Heart right ventricle (tissue), 16 donors: ENCODE measurements at places on chromosomes 1 and 21. TPM values are rescaled to one million over a fixed set of nuclear protein-coding genes. Genes with fewer than 3 reads are reported as not detected.

Gene TMEM269
- total RNA-seq, result 0.07 TPM

Gene PRXL2B
- total RNA-seq, result 5.4 TPM

Gene TMEM52
- total RNA-seq, result 2.1 TPM

Gene PBX1
- 62.6 TPM for total RNA-seq

Gene BARHL2
- total RNA-seq, result not detected

Gene EGLN1
- 75.9 TPM for total RNA-seq

Gene SLC9C2
- not detected for total RNA-seq

Gene CDK18
- total RNA-seq, result 130 TPM

Gene SLC16A1
- total RNA-seq, result 129 TPM

Gene PAX7
- total RNA-seq, result not detected

DNA sequence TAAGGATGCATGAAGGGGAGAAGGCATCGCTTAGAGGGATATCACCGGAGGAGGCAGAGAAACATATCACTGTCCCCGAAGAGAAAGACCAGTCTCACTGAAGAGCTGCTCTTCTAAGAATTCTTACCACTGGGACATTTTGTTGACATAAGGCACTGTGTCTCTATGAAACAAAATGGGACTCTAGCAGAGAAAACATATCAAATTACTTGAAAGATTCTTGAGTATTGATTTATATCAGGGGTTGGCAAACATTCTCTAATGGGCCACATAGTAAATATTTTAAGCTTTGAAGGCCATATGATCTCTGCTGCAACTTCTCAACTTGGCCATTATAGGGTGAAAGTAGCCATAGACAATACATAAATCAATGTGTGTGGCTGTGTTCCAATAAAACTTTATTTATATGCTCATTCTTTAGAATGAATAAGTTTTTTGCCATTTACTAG lies 41.0 kb upstream of the GREM2 start:
- DNase-seq, result no peak

GRCh38 chr1:202126426-202126825 lies 3.7 kb downstream of the GPR37L1 start:
- DNase-seq, result no peak

GRCh38 chr1:44112486-44112885 lies 6.1 kb upstream of the KLF17 start:
- DNase-seq, result no peak

DNA sequence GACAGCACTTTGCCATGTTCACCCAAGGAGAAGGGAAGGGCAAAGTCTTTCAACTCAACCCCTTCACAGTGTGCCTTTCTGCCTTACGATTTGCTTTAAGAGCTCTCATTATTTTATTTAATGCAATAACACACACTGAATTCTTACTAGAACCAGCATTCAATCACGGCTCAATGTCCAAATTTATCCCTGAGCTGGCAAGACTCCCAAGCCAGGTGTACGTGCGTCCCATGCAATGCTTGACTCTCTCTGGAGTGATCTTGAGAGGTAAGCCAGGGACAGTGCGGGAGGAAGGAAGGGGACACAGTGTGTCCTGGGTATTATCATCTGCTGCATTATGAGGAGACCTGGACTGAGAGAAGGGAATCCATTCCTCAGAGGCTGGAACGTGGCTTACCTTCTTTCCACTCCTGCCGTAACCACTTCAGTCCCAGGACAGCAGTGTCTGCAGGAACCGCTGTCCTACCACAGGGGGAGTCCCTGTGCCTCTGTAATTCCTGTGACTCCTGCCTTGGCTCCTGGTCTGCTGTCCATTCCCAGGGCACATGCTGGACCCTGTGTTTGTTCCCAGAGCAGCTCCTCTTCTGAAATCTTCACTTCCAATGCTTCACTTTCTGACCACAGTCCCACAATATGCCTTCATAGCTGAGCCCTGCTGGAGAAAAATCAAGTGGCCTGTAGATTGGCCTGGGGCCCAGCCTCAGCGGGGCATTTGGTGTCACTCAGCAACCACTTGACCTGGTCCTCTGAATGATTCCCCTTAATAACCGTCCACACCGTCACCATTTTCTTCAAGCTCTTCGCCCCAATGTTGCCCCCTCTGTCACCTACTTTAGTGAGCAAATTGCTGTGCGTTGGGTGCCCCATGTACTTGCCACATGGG lies 28.6 kb upstream of the STUM start:
- peak; percentile 28 for DNase-seq

DNA sequence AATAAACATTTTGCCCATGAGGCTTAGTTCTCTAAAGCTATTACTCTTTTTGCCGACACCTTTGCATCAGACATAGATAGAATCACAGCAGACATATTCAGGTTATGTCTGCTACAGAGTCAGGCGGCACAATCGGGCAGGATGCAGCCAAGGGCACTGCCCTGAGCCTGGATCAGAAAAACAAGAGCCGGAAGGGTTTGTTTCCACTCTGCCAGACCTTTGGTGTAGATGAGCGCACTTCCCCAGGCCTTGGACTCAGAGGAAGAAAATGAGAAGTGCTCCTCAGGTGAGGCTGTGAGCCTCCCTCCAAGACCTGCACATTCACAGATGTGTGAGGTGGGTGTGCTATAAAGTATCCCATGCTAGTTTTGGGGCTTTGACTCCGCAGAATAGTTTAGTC lies 43.7 kb downstream of the GNG12 start:
- DNase-seq, result no peak

GRCh38 chr1:227941509-227942020 lies 6.2 kb downstream of the WNT9A start:
- DNase-seq, result no peak

DNA sequence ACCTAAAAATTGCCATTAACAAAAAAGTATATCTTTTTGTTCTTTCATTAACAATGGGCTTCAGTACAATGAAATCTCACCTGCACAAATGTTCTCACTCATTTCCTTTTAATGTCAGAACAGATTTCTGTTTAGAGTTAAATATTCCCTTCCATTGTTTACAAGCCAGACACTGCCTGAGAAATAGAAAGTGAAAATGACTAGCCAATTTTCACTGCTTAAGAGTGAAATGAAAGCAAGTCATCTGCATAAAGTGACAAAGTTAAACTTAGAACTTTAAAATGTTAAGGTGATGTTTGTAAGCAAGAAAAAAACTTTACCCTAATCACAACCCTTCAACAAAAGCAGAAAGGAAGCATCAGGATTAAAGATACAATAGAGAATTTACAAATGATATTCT lies 27.5 kb downstream of the COA6 start:
- no peak for DNase-seq

GRCh38 chr1:11314959-11315358 lies 42.0 kb downstream of the UBIAD1 start:
- DNase-seq, result no peak

DNA sequence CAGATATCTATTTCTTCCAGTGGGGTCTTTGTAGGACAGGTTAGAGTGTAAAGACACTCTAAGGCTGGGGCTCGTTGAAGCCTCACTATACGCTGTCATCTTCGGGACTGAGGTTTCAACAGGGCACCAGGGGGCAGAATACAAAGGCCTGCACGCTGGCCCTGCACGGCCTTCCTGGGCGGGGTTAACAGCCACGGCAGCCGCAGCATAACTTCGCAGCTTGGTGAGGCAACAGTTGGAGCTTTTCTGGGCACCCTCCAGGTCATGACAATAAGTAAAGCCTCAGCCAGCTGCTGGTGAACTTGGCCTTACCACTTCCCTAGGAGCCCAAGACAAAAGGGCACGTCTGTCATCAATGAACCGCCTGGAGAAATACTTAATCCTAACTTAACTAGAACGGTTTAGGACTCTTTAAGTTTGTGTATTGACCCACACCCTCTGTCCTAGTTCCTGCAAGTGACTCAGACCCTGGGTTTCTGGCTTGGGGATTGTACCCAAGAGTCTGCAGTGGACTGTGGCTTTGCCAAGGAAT lies 2.3 kb upstream of the RUNX1 start:
- peak; percentile 77 for DNase-seq

- DNase-seq, result no peak
Observed at GRCh38 chr1:211822677-211823407, 7.7 kb downstream of the LPGAT1 start.

- DNase-seq, result no peak
Observed at GRCh38 chr1:38071312-38072256, 25.0 kb upstream of the POU3F1 start.

DNA sequence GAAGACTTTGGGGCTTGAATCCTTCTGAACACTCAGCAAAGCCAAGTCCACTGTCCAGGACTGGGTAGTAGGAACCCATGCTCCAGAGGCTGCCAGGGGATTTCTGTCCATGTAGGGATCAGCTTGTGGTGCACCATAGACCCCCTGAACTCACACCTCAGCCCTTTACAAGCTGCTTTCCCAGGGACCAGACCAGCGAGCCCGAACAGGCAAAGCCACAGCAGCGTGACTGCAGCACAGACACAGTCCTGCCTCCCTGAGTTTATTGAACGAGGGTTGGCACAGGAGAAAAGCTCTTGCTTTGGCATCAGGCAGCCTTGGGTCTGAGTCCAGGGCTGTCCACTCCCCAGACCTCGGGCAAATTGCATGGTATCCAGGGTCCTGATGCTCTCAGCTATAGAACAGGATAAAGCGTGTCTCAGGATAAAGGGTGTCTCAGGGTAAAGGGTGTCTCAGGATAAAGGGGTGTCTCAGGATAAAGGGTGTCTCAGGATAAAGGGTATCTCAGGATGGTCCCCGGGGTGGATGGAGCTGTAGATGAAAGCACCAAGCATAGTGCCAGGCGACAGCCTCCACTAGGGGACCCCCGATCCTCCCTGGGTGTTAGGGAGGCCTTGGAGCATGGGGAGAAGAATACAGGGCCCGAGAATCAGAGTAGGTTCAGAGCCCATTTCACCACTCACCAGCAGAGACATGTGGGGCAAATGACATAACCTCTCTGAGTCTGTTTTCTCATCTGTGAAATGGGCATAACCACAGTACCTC lies 648.8 kb downstream of the NPHP4 start:
- no peak for DNase-seq

- no peak for DNase-seq
Observed at GRCh38 chr21:19937619-19938018, 1060.6 kb upstream of the NCAM2 start.

DNA sequence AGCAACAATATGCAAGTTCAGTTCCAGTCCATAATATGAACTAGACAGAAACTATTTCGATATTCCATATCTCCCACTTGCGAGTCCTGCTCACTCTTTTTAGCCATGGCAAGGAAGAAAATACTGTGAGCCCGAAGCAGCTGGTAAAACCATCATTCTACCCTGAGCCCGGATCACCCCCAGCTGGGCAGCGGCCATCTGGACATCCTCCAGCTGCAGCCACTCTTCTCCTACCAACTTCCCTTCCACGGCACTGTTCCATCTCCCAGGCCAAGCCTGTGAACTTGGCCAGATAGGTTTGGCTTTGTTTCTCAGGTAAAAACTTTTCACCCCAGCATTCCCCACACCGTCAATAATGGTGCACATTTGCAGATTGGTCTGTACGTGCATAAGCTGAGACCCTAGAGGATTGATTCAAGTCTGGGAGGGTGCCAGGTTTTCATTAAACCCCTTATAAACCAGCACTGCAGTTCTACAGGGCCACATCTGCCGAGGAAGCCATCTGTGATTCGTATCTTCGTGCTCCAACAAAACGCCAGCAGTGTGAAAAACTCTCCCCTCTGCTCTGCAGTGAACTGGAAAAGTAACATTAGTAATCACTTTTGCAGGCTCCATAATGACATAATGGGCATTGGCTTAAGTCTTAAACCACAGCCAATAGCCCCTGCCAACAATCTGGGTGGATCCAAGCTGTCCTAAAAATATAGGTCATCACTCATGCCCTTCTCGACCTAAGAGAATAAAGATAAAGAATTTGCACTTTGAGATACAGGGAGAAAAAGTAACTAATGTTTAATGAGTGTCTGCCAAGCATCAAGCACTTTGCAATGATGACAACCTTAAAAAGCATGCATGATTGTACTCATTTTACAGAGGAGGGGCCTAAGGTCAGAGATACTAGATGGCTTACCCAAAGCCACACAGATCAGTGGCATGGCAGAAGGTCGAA lies 205.1 kb downstream of the PLPP3 start:
- DNase-seq, result peak; percentile 43

GRCh38 chr21:38082936-38083485 lies 166.8 kb upstream of the KCNJ6 start:
- DNase-seq, result no peak

- no peak for DNase-seq
Observed at GRCh38 chr1:167829868-167830267, 84.1 kb downstream of the ADCY10 start.

DNA sequence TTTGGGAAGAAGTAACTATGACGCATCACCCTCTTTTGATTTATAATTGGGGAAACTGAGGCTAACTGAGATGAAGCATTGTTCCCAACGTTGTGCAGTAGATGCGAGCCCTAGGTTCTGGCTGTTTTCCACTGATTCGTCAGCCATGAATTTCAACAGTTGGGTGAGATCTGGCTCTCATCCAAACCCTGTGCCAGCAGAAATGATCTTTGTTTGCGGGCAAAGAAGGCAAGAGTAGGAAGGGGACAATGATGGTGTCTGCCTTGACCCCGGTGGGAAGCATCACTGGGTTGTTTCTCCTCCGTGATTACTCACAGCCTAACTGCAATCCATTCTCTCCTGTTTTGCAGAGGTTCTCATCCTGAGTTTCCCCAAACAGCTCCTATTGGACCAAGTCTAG lies 142.3 kb downstream of the MIS18A start:
- no peak for DNase-seq

DNA sequence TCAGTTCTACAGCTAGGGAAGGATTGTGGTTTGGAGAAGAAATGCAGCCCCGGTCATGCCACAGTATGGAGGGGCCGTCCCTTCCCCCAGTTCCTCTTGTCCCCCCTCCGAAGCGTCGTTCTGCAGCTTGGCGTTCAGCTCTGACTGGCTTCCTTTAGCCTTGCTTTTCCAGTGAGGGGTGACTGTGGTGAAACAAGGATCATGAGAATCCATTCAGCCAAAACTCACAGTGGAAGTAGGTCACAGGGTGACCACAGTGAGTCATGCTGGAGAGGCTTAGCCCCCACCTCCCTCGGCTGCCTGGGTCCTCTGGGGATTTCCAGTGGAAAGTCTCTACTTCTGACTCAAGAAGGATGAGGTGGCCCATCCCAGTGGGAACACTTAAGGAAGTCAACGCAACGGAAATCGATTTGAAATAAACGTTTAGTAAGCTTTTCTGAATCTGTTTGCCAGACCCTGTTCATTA lies 37.3 kb upstream of the COL6A2 start:
- peak; percentile 88 for DNase-seq

DNA sequence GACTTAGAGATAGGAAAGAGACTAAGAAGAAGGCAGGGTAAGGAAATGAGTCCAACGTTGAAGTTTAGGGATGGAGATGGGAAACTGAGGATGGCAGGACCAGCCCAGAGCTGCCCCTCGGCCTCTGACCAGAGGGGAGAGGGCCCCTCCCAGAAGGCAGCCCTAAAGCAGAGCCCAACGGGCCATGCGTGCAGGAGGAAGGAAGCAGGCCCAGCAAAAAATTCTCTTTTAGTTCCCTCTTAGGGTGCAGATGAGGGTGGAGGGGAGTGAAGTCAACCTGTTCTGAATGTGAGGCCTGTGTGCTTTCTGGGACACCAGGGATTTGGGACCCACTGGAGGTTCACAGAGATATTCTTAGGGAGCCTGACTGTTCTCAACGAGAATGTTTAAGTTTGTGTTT lies 225.4 kb downstream of the RHOU start:
- DNase-seq, result no peak
